Hematopoietic multipotent progenitor cell (in vitro differentiated cells): ENCODE measurements at places on chromosomes 3 and 15. TPM values are rescaled to one million over a fixed set of nuclear protein-coding genes. Genes with fewer than 3 reads are reported as not detected.
A peak's percentile ranks its signal among the peaks of the same experiment; 100 is the strongest.

DNA sequence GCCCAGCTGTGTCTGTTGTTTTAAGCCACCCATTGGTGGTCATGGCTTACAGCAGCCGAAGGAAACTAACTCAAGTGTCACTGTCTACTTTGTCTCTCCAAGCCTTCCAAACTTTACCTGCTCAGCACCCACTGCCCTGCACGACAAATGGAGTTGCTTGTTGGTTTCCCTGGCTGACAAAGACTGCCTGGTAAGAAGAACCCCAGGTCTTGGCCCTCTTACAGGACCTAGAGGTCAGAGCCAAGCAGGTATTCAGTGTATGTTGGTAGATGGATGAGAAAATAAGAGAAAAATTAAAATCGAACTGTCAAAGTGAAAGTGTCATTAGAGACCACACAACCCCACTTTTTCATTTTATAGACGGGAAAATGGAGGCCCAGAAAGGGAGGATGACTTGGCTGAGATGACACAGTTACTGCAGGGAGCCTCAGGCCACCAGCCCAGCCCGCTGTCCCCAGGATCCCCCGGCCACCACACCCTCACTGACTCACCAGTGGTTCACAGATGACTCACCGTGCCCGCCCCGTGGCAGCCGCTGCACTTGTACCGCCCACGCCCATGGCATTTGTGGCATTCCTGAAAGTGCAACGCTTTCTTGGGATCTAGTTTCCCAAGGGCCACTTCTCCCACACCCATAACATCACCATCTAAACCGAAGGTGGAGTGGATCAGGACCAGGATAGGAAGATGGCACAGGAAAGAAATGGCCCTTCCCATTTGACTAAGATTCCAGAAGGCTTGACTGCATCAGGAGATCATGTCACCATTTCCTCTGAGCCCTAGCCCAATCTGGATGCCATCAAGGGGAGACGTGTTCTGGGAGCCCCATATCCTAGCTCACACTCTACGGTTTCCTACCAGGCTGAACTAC is 15.2 kb downstream of the SSUH2 start:
- DNase-seq: peak; percentile 49

DNA sequence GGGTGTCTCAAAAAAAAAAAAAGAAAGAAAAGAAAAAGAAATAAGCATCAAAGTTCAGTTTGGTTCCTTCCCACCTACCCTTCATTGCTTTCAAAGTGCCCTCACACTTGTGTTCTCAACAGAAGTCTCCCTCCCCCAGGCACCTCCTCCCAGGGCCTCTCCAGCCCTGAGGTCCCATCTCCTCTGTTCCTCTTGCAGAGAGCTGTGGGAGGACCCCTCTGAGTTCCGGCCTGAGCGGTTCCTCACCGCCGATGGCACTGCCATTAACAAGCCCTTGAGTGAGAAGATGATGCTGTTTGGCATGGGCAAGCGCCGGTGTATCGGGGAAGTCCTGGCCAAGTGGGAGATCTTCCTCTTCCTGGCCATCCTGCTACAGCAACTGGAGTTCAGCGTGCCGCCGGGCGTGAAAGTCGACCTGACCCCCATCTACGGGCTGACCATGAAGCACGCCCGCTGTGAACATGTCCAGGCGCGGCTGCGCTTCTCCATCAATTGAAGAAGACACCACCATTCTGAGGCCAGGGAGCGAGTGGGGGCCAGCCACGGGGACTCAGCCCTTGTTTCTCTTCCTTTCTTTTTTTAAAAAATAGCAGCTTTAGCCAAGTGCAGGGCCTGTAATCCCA is 6.1 kb downstream of the CYP1A2 start:
- DNase-seq: no peak

DNA sequence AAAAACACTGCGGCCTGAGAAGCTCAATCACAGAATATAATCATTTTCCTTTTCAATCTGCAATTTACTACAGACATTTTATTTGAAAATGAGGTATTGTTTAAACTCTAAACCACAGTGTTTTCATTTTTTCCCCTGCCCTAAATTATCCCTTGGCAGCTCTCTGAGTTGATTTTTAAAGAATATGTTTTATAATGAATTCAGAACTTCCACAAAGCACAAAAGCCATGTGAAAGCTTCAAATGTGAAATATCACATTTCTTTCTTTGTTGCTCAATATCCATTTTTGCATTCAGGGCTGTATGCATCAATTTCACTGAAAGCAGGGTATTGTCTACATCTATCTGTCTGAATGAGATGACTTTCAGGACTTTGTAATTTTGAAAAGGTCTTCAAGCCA is 813.6 kb upstream of the ALCAM start:
- DNase-seq: no peak

- no peak for DNase-seq
Measured at GRCh38 chr15:85607842-85608241, 186.9 kb downstream of the KLHL25 start.

GRCh38 chr3:55423782-55424181 is 63.3 kb downstream of the WNT5A start:
- DNase-seq: no peak

- DNase-seq: no peak
Measured at GRCh38 chr3:151866711-151867410, 6.6 kb upstream of the SUCNR1 start.

GRCh38 chr15:40511093-40511471 is 40.3 kb downstream of the CHST14 start:
- DNase-seq: peak; percentile 73

GRCh38 chr3:67289626-67290025 is 291.5 kb downstream of the KBTBD8 start:
- no peak for DNase-seq

DNA sequence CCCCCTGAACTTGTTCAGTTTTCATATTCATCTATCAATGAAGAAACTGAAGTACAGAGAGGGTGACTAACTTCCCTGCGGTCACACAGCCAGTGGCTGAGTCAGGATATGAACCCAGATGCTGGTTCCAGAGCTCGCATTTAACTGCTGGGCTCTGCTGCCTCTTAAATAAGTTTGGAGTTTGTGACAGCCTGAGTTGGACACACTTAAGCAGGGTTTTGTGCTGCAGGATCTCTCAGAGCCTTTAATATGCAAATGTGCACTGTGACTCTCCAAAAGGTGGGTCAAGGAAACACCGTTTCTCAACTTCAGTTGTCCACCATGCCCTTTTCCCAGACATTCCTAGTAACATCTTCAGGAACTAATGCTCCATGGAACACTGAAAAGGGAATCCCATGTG is 45.8 kb downstream of the EBLN2 start:
- no peak for DNase-seq

TPRG1 gene
- under 0.01 TPM for total RNA-seq

RASGRF1 gene
- total RNA-seq: not detected

TATDN2 gene
- total RNA-seq: 14.0 TPM

HHATL gene
- total RNA-seq: not detected

NR2E3 gene
- not detected for total RNA-seq

WDR72 gene
- total RNA-seq: 12.7 TPM

BBS4 gene
- 6.7 TPM for total RNA-seq
